ENCODE measurements at places on chromosomes 7 and 10.
A peak's percentile ranks its signal among the peaks of the same experiment; 100 is the strongest.

- DNase-seq, result peak; percentile 18
Observed at GRCh38 chr7:98165827-98166667, 45.2 kb upstream of the BHLHA15 start.

GRCh38 chr7:129828989-129829736 lies 123.6 kb downstream of the UBE2H start:
- DNase-seq, result no peak

DNA sequence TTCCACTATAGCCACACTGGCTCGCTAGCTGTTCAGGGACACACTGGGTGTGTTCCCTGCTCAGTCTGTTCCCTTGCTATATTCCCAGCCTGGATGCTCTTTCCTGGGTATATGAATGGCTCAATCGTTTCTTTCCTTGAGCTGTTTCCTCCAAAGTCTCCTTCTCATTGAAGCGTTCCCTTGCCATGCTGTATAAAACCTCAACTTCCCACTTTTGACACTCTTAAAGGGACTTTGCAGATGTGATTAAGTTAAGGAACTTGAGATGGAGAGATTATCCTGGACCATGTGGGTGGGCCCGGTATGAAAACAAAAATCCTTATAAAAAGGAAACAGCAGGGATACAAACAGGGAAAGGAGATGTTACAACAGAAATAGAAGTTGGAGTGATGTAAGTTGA lies 973.1 kb downstream of the LRMDA start:
- no peak for DNase-seq

DNA sequence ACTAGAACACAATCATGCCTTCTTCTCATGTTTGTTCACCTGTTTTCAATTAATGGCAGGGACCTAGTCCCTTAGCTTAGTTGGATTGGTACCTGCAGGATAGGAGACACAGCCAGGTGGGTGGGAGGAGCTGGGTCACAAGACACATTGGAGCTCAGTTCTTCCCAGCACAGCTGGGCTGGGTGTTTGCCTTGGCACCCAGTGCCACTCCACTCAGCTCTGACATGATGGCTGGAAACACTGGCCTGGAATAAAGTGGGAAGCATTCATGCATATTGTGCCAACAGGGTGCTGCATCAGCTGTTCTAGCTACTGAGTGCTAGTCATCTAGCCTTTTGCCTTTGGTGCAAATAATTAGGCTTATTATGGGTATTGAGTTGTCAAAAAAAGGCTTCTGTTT lies 226.1 kb downstream of the PTEN start:
- no peak for DNase-seq

GRCh38 chr10:79179164-79179956 lies 110.6 kb downstream of the ZMIZ1 start:
- no peak for DNase-seq

GRCh38 chr7:99422186-99422585 lies 13.4 kb downstream of the BUD31 start:
- DNase-seq, result no peak

DNA sequence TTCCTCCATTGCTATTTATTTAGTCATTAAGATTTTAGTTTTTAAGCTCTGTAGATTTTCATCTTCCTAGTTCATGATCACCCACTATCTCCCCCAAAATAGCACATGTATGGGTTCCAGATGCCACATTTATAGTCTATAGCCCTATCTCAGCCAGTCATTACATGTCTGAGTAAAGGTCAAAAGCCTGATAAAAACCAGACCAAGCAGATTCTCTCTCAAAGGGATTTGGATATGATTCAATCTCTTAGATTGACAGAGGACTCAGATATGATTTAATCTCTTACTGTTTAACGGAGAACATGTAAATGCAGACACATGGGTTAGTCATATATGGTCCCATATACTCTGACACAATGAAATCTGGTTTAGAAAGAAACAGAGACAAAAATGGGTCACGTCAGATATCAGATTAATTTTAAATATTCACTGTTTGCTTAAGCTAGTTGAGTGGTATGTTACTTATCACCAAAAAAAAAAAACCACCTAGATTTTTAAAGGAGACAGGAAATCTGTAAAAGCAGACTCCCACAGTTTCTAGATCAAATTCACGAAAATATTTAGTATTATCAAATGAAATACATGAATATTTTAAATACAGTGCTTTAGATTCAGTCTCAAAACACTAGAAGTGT lies 107.0 kb upstream of the LRRN3 start:
- DNase-seq, result no peak

- DNase-seq, result no peak
Observed at GRCh38 chr10:90193240-90193985, 492.0 kb downstream of the KIF20B start.

DNA sequence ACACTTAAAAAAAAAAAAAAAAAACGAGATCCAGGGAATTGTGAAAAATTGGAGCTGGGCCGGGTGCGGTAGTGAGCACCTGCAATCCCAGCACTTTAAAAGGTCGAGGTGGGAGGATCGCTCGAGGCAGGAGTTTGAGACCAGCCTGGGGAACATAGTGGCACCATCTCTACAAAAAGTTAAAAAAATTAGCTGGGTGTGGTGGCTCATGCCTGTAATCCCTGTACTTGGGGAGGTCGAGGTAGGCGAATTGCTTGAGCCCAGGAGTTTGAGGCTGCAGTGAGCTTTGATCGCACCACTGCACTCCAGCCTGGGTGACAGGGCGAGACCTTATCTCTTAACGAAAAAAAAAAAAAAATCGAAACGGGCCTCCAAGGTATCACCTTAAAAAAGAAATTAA lies 2.0 kb downstream of the CLDN4 start:
- DNase-seq, result no peak

Measured in activated naive CD4-positive, alpha-beta T cell (primary cell).